Kasumi-1 (cell line): ENCODE measurements at places on chromosomes 7 and 10.

DNA sequence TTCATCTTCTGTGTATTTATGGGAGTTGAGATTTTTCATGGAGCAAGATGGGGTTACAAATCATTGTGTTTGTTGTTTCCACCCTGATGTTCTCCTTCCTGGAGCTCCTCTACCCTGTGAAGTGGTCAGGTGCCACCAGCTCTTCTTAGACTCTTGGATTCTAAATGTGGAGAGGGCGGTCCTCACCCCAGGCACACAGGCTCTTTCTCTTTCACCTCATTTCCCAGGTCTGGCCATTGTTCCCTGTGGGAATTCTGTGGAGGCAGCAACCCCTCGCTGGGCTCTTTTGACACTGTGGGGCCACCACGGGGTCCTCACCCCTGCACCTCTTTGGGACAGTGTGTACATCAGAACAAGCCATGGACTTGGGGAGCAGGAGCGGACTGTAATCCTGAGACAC lies 95.9 kb downstream of the TRRAP start:
- no peak for DNase-seq

DNA sequence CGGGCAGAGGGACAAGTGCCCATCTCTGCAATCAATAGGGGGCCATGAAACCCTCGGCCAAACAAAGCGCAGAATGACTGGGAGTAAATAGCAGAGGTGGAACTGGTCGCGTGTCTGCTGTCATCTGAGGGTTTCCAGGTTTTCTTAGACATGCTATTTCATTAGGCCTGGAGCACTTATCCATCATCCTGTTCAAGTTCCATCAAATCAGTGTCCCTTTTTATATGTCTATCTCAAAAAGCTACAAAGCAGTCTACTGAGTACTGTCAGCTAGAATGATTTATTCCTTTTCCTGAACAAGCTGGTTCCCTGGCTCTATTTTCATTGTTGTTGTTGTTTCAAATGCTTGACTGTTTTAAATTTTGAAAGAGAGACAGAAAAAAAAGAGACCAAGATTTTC lies 590.5 kb downstream of the PARD3 start:
- DNase-seq: no peak

- peak; percentile 33 for DNase-seq
Observed at GRCh38 chr7:144027070-144027469, 21.7 kb upstream of the OR2A5 start.

GRCh38 chr10:6667679-6668270 lies 87.7 kb upstream of the PRKCQ start:
- peak; percentile 93 for DNase-seq

DNA sequence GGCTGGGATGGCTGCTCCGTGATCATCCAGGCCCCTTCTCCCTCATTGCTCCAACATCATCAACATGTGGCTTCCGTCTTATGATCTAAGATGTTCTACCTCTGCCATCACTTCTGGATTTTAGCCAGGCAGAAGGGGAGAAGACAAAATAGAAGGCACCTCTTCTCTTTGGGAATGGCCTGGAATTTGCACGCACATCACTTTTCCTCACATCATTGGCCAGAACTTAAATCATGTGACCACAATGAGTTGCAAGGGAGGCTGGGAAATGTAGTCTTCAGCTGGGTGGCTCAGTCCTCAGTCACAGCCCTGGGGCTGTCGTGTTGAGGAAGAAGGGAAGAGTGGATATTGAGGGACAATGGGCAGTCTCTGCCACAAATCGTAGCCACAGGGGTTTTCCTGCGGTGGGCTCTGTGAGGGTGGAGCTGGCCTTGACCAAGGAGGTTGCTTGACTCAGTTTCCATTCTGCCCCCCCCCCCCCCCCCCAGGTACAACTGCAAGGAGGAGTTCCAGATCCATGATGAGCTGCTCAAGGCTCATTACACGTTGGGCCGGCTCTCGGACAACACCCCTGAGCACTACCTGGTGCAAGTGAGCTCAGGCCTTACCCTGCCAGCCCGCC lies 50.3 kb downstream of the PALD1 start:
- DNase-seq: peak; percentile 75

GRCh38 chr10:20180766-20181165 lies 364.5 kb downstream of the PLXDC2 start:
- DNase-seq: no peak

- no peak for DNase-seq
Observed at GRCh38 chr7:113875224-113875623, 43.6 kb downstream of the PPP1R3A start.

GRCh38 chr7:77368974-77369373 lies 47.2 kb downstream of the GSAP start:
- DNase-seq: peak; percentile 67

- no peak for DNase-seq
Observed at GRCh38 chr10:27256299-27257189, 15.9 kb upstream of the ACBD5 start.

DNA sequence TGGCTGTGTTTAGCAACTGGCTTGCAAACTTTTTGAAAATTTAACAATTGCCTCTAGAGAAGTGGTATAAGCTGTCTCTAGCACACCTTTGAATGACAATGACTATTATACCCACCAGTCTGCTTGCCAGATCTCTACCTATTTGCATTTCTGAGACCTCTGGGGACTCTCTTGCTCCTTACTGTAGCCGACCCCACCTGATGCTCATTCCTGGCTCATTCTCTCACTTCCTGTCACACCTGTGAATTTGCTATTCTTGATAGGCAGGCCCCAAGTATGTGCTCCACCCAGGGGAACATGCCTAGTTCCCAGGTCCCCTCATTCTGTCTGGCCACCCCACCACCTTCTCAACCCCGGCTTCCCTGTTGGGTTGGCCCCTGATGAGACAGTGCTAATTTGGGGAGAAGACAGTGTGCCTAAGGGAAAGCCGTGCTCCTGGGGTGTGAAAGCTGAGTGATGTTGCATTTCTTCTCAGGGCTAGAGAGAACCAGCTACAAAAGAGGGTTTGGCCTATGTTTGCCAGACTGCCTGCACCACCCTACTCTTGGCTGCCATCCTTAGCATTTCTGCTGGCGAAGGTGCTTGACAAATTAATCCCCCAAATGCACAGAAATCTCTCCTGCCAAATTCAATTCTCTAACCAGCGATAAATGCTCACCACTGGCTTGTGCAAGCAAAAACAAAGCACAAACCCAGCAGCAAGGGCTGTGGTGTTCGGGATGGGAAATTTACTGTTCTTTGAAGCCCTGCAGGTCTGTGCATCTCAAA lies 138.2 kb downstream of the RPS24 start:
- no peak for DNase-seq

- no peak for DNase-seq
Observed at GRCh38 chr7:24323961-24324480, 40.0 kb downstream of the NPY start.

DNA sequence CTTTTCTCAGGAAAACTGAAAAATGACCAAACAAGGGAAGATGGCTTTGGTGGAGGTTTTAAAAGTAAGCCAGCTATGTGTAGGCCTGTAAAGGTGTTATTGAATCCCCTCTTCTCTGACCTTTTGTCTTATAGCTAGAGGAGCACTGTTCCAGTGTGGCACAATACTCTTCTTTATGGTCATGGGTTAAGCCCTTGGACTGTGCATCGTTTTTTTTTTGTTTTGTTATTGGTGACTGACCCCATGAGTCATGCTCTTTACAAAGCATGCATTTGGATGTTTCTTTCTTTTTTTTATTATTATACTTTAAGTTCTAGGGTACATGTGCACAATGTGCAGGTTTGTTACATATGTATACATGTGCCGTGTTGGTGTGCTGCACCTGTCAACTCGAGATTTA lies 19.6 kb upstream of the FAM25A start:
- DNase-seq: no peak

GRCh38 chr10:97319671-97320479 lies 804 bp downstream of the FRAT1 start:
- peak; percentile 74 for DNase-seq
